Naive thymus-derived CD8-positive, alpha-beta T cell (primary cell): ENCODE measurements at places on chromosomes 11 and 22.

DNA sequence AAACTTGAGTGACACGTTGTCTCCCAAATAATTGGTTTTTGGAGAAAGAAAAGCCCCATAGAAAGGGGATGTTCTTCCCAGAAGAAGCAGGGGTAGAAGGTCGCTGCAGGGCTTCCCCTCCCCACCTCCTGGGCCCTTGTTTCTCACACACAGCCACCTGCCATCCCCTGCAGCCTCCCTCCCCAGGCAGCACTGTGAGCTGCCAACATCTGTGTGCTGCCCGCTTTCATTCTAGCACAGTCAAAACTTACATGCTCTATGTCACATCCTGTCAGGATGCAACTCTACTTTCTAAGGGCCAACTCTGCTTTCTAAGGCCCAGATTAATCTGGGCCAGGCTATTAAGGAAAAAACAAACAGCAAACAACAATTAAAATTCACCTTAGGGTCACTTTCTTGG, 309.4 kb upstream of the ZC3H12C start:
- H3K27me3 ChIP-seq = no peaks in the 10 kb centered on the region
- H3K4me1 ChIP-seq = no peaks in the 10 kb centered on the region
- H3K36me3 ChIP-seq = no peaks in the 10 kb centered on the region
- no peak overlapping the region for H3K27ac ChIP-seq
- DNase-seq = no peak

GRCh38 chr11:67272327-67273259, 6.3 kb downstream of the GRK2 start:
- H3K4me3 ChIP-seq = peak overlapping the region; percentile 98
- no peaks in the 10 kb centered on the region for H3K27me3 ChIP-seq
- H3K36me3 ChIP-seq = peaks cover 12% of the 10 kb centered on the region
- no peak for DNase-seq
- peak overlapping the region; percentile 98 for H3K27ac ChIP-seq
- H3K4me1 ChIP-seq = peaks cover 97% of the 10 kb centered on the region

DNA sequence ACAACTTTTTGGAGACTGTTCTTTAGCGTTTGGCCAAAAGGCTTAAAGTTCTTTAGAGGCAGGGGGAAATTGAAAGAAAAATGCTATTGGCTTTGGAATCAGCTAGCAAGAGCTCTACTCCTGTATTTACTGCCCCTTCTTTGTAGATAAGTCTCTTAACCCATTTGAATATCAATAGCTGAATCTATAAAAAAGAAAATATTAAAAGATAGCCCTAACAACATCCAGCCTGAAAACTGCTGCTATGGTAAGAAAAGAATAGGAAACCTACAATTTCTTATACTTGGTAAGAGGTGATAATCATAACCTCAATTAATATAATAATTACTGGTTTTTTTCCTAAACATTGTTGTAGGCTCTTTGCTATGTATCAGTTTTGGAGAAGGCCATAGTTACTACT, at the start of gene OR5B12:
Gene OR5B12, minus strand, starts transcription at position 101 of the 400 bp plus-strand sequence. CDS start 2,085 bp downstream, outside the sequence.
- H3K4me1 ChIP-seq = no peaks in the 10 kb centered on the region
- DNase-seq = no peak
- no peak within 1 kb of the TSS for H3K27ac ChIP-seq
- peaks cover 8% of the 10 kb centered on the region for H3K27me3 ChIP-seq

GRCh38 chr11:73931039-73931645, 19.7 kb upstream of the DNAJB13 start:
- H3K27ac ChIP-seq = peak overlapping the region; percentile 33
- no peaks in the 10 kb centered on the region for H3K4me1 ChIP-seq
- H3K36me3 ChIP-seq = no peaks in the 10 kb centered on the region
- H3K27me3 ChIP-seq = no peaks in the 10 kb centered on the region
- DNase-seq = peak; percentile 11

DNA sequence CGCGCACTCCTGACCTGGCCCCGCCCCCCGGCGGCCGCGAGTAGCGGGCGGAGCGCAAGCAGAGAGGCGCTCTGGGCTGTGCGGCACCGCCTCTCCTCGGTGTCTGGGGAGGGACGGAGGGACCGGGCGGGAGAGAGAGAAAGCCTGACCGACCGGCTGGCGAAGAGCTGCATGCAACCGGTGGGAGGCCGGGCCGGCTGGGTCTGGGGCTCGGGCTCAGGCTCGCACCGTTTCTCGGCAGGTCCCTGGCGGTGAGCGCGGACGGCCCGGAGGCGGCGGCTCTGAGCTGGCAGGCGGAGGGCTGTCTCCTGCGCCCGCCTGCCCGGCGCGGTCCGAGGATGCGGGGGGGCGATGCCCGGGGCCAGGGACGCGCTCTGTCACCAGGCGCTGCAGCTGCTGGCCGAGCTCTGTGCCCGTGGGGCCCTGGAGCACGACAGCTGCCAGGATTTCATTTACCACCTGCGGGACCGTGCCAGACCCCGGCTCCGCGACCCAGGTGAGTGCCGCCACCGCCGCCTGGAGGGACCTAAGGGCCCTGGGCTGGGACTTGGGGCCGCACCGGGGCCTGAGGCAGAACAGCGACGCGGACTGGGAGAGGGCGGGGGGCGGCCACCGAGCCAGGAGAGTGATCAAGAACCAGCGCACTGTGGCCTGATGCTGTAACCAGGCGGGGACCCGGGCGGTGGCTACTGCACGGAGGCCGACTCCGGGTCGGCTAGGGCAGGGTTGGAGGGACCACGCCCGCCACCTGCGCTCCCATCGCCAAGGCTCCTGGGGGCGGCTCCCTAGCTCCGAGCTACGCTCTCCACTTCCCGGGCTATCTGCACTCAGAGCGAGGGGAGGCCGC, at the start of gene SYT9:
Gene SYT9, plus strand, starts transcription at position 69 of the 847 bp plus-strand sequence. Its CDS starts 283 bp downstream, at position 352.
- no peak within 1 kb of the TSS for H3K27ac ChIP-seq
- H3K27me3 ChIP-seq = peaks cover 71% of the 10 kb centered on the region
- no peak for DNase-seq
- H3K4me3 ChIP-seq = no peak within 1 kb of the TSS
- H3K36me3 ChIP-seq = no peaks in the 10 kb centered on the region
- H3K4me1 ChIP-seq = peaks cover 4% of the 10 kb centered on the region

DNA sequence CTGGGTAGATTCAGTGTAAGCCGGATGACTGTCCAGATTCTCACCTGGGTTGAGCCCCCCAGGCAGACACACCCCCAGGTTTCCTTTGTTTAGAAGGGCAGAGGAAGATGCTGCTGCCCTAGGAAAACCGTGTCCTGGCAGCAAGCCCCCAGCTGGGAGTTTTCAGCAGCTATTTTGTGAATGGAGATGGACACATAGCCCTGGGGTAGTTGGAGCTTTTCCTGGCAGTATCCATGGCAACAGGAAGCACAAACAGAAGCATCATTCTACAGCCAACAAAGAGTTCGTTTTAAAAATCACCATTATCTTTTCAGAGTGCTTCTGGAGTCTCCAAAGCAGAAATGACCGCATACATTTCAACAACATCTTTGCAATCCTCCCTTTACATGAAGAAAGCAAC, 245.5 kb downstream of the BRD1 start:
- no peak for DNase-seq
- H3K27me3 ChIP-seq = no peaks in the 10 kb centered on the region
- no peak overlapping the region for H3K4me3 ChIP-seq
- no peak overlapping the region for H3K27ac ChIP-seq
- H3K4me1 ChIP-seq = no peaks in the 10 kb centered on the region
